AG08395 (cell line): ENCODE measurements at places on chromosomes 5 and 9.

DNA sequence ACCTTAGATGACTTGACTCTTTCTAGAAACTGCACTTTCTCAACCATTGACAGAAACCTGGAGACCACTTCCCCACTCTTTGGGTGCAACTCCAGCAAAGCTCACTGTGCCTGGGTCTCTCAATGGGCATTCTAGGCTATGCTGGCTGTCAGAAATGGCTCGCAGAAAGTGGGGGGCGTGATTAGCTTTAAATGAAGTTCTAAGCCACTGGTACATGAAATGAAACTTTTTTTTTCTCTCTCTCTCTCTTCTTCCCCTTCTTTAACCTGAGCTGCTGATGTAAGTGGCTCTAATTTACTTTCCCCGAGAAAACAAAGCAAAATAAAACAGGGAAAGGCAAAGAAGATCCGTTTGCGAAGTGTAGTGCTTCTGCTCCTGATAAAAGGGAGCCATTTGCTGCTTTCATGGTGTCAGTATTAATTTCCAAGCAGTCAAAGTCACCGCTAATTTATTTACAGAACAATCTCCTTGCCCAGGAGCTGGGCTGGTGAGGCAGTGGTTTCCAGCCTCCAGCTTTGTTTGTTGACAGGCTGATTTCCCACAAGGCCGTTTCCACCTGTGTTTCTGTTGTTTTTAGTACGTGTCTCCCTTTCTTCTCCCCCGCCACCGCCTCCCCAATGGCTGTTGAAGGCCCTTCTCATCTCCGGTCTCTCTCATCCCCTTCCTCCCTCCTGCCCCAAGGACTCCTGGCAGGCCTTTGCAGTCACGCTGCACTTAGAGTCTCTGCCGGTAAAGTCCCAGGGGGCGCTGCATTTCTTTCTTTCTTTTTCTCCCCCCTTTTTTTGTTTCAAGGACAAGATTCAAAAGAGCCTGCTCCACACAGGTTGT lies 422.9 kb downstream of the EBF1 start:
- DNase-seq: no peak

DNA sequence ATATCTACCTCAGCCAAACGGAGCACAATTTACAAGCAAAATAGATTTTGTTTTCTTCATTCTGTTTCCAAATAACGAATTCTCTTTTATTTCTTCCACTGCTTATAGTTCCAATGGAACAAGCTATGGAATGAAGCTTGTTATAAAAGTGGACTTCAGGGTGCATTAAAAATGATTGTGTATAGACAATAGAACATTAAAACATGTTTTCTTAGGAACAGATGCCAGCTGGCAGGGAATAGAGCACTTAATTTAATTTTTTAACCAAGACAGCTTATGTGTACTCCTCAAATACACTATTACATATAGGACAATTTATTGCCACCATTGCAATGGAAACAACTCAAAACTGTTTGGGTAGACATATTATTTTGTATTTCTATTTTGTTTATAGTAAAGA lies 860.1 kb upstream of the TYRP1 start:
- no peak for DNase-seq

DNA sequence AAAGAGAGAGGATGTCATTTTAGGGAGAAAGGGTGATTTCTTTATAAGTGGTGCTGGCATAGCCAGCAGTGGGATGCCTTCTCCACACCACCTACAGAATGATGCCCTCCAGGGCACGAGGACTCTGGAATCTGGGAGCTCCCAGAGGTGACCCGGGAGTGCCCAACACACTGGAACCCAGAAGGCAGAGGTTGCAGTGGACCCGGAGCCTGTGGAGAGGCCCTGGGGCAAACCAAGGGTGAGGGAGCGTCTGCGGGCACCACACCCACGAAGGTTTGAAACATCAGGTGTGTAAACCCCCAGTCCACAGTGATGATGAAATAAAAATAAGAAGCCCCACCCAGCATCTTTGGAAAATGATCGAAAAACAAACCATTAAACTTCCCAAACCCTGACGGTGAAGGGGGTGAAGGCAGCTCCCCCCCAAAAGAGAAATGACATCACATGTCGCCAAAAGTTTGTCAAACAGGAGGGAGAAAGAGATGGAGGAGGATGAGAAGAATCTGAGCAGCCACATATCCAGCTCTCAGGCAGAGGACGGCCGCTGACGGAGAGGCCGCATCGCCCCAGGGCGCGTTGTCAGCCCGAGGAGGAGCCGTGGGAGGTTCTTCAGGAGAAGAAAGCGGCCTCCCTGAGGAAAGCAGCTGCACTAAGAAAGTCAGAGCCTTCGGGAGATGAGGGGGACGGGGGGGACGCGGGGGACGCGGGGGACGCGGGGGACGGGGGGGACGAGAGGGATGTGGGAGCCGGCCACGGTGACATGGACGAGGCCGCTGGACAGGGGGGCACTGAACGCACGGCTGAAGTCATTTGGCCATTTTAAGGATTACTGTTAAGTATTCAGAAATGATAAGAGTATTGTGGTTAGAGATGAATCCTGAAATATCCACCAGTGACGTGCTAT lies 43.1 kb upstream of the NSMF start:
- peak; percentile 30 for DNase-seq

GRCh38 chr9:78775696-78776295 lies 478.9 kb downstream of the PSAT1 start:
- DNase-seq: no peak

- DNase-seq: no peak
Observed at GRCh38 chr9:133167096-133167730, 3.5 kb upstream of the GBGT1 start.

DNA sequence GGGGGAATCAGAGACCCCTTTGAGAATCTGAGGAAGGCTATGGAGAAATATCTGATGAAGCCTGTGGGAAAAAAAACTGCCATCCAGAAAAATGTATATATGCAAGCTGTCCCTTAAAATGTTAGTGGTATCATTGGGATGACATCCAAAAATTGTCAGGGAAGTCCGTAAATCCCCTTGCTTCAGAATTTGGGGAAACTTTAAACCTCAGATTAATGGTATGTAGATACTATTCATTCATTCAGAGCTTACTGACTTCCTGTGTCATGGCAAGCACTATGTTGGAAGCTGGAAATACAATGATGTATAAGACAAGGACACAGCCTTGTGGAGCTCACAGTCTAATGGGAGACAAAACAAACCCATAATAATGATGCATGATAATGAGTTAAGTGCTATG lies 10.9 kb upstream of the MOB3B start:
- no peak for DNase-seq

DNA sequence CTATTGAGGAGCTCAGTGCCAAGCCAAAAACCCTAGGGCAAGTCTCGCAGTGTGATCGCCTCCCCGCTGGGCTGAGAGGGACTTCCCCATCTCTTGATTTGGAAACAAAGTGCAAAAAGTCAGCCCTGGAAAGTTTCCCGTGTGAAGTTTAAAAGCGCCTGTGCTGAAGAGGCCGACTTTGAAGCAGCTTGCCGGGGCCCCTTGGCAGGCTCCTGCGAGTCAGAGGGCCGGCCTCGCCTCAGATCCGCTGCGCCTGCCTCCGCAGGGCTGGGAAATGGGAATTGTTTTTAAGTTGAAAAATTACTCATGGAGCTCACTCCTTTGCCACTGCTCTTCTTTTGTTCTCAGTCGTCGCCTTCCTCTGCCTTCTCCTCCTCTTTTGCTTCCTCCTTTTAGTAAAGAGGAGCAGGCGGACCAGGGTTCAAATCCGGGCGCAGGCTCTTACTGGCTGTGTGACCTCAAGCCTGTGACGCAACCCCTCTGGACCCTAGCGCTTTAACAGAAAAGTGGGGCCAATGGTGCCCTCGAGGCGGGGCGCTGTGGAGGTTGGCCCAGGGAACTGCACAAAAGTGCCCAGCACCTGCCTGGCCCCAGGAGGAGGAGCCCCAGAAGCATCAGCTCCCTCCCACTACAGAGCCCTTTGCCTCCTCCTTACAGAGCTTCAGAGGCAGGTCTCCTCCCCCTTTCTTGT lies 14.7 kb upstream of the LHX2 start:
- DNase-seq: no peak

DNA sequence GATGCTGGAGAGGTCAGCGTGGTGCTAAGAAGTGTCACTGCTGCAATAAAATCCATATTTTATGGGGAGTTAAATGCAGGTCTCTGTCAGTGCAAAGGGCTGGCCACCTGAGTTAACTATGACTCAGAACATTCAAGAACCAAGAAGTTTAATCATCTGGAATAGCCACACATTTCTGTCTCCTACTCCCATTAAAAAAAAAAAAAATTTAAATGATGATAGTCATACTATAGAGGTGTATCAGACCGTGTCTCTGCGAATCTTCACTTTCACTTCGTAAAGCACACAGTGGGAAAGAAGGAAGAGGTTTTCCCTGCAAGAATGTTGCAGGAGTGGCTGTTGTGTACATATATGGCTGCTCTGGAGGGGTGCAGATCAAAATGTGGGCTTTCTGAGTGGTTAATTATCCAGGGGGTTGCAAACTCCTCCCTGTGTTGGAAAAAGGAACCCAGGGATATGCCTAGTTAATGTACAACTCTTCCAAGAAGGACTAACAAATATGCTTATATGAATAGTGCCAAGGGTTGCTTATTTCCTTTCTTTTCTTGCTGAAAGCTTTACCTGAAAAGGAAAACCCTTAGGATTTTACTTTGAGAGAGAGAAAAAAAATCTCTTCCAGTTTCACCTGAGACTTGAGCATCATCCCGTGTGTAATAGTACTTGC lies 1.5 kb downstream of the CDH6 start:
- no peak for DNase-seq

GRCh38 chr9:37465249-37466036 lies at the start of gene ZBTB5:
Gene ZBTB5 (minus strand): TSS chr9:37465450. CDS start chr9:37442551, 22,899 bp downstream.
- DNase-seq: peak; percentile 99
